ENCODE measurements at places on chromosomes 6 and 20.

GRCh38 chr20:24796236-24796635 lies 152.8 kb upstream of the CST7 start:
- DNase-seq = no peak

DNA sequence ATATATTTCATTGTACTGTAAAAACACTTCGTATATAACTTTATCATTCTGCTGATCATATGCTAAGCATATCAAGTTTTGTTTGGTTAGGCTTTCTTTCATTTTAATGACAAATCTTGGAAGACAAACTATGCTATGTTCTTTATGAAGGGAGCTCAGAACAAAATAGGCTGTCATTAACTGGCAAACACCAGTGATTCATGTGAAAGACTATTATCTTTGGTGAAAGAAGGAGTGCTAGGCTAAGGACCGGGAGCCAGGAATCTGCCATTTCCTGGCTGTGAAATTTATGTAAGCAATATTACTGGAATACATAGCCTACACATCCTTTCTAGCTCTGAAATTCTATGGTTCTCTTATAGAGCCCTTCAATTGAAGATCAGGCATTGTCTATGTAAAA lies 136.2 kb upstream of the CCN2 start:
- no peak for DNase-seq

GRCh38 chr6:23650676-23651075 lies 475.3 kb upstream of the NRSN1 start:
- DNase-seq = no peak

DNA sequence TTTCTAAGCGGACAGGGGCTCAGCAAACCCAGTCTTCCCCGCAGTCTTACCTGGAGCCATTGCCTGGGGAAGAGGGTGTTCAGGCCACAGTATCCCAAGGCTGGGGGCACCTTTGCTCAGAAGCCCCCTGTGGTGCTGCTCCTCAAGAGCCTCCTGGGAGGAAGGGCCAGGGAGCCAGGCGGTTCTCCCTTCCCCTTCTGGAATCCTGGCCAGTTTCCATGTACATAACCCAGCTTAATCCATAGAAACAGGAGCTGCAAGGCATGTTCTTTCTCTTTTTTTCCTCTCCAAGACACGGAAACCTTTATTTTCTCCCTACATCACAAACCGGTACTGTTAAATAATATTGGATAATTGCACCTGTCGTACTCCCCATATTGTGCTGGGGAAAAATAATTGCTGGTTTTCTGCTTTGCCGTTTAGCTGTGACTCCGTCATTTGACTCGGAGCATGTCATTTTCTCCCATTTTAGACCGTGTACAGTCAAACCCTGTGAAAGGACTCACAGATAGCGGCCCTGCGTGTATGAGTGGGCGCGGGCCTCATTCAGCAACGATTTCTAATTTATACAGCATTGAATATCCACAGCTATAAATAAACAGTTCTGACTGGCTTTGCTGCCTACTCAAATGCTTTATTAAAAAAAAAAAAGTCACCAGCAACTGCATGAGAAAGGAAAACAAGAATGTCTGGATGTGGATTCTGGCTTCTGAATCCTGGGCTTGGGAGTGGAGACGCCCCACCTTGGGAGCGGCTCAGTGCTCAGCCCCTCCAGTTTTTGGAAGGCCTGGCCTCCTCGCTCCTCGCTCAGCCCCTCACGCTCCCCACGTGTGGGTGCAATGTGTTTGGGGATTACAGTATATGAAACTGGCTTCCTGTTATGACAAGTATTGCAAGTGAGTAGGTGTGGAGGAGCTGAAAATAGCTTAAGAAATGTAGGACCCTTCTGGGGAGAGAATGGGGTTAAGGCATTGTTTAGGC lies 67.3 kb downstream of the ADTRP start:
- DNase-seq = no peak

DNA sequence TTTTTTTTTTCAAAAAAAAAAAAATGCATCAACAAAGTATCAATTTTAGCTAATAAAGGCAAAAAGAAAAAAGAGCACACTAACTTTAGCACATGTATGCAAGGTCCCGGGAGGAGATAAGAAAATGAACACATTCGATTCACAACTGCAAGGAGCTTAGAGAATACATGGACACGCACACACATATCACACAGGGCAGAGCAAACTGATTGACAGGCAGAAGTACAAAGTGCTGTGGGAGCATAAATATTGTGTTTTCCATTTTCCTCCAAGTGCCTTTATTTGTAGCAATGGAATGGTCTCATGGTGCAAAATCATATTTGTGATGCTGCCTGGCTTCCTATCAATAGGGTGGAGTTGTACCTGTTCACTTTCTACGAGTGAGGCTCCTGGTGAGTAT lies 63.8 kb downstream of the SGK1 start:
- no peak for DNase-seq

- DNase-seq = no peak
These were observed 105.4 kb downstream of the MAFB start for GRCh38 chr20:40583636-40584035.

DNA sequence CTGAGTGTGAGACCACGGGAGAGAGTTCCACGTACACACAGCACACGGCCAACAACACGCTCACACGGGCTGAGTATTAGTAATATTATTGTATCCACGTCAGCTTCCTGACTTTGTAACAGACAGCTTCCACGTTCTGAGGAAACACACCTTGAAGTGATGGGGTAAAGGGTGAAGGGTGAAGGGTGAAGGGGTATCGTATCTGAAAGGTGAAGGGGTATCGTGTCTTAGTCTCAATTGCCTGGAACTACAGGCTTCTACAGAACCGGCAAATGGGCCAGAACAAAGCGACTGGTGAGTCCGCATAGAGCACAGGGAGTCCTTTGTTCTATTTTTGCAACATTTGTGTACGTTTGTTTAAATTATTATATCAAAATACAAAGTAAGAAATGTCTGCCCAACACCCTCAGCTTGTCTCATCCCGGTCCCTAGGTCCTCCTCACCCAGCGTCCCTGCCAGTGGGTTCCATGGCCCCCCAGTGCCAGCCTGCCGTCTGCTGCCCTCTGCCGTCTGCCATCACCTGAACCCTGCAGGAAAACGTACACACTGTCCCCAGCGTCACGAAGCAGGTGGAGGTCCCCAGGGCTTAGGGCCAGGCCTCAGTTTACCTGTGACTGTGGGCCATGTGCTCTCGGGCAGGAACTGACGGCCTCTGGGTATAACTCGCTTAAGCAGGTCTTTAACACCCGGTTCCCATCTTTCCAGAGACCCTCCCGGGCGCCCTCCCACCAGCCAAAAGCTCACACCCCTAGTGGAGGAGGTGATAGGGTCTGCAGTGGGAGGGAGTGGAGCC lies 4.4 kb upstream of the HELZ2 start:
- DNase-seq = no peak

DNA sequence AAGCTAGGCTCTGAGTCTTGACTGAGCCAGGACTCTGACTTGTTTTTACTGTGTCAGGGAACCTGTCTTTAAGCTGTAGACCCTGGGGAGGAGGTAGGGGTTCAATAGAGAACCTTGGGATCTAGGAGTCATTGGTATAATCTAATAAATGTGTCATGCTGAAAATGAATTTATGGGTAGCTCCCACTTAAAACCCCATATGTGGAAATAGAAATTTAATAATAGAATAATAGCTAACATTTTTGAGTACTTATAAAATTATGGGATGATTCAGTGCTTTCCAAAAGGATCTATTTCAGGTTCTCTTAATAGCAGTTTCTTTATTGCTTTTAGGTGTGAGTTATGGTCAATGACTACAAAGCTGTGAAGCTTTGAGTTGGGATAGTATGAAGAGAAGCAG lies 41.7 kb downstream of the CTNNBL1 start:
- DNase-seq = no peak

DNA sequence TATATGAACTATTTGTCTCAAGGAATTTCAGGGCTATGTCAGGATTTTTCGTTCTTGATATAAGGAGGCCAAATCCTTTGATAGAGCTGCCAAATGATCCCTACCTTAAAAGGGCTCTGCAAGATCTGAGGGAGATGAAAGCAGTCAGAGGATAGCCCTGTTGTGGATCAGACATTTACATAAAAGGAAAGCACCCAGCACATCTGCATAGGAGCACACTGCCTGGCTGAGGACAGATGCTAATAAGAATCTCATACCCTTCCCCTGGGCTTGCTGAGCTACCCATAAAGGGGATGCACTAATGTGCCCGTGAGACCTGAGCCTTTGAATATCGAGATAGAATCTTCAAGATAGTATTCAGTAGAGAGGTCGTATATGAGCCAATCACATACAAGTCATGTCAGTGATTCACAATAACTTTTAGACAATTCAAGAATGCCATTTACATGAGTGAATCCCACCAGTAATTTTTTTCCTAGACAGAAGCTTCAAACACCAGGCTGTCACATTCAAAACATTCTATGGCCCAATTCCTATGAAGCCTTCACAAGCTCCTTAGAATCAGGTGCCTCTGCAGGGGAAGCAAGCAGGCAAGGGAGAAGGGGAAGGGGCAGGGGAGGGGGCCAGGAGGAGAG lies 71.1 kb downstream of the STMND1 start:
- no peak for DNase-seq
